Activated T-cell treated with anti-CD3 and anti-CD28 coated beads for 1 hour (primary cell): ENCODE measurements at places on chromosomes 5 and 9.

- DNase-seq, result no peak
These were observed 101.5 kb downstream of the SPATA31D1 start for GRCh38 chr9:82090046-82090445.

- no peak for DNase-seq
These were observed 47.9 kb downstream of the COL5A1 start for GRCh38 chr9:134689321-134690181.

GRCh38 chr9:31355965-31356364 is 1028.5 kb upstream of the ACO1 start:
- DNase-seq, result no peak

DNA sequence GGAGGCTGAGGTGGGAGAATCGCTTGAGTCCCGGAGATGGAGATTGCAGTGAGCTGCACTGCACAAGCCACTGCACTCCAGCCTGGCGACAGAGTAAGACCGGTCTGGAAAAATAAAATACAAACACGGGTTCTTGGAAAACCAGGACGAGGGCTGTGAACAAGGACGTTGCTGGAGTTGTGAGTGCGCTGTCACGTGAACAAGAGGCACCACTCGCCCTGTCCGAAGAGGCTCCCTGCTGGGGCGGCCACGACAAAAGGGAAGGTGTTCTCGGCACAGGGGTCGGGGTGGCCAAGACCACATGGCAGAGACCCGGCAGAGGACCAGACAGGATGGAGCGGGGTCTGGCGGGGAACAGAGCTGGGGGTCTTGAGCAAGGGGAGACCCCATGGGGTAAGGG is 30.6 kb upstream of the UBAC1 start:
- no peak for DNase-seq

DNA sequence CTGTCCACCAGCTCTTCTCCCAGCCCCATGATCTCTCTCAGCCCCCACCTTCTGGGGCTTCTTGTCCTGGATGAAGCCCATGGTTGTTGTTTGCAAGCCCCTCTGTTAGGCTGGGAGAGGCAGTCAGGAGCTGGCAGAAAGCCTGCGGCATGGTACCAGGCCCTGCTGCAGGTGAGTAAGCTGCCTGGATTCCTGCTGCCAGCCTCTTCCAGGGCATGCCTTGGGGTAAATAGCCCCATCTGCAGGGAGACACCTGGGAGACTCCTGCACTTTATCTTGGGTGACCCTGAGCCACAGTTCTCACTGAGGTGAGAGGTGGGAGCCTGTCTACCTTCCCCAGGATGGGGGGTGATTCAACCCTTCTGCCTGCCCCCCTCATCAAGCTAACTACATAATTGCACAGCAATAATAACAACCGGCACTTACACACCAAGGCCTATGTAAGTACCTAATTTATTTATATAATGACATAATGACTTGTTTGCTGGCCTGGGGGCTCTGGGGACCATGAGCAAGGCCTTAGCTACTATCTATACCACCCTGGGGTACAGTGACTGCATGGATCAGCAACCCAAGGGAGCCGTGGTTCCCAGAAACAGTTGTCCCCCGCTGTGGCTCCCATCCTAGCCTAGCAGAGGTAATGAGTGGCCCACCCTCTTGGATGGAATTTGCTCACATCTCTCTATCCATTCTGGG is 116.0 kb downstream of the PSD2 start:
- no peak for DNase-seq

- DNase-seq, result no peak
These were observed 19.7 kb upstream of the MOB3B start for GRCh38 chr9:27549196-27549755.

- no peak for DNase-seq
These were observed at the start of gene NME5 for GRCh38 chr5:138138949-138139780. Gene NME5 (minus strand): TSS chr5:138139428. CDS start chr5:138138780, 648 bp downstream.

DNA sequence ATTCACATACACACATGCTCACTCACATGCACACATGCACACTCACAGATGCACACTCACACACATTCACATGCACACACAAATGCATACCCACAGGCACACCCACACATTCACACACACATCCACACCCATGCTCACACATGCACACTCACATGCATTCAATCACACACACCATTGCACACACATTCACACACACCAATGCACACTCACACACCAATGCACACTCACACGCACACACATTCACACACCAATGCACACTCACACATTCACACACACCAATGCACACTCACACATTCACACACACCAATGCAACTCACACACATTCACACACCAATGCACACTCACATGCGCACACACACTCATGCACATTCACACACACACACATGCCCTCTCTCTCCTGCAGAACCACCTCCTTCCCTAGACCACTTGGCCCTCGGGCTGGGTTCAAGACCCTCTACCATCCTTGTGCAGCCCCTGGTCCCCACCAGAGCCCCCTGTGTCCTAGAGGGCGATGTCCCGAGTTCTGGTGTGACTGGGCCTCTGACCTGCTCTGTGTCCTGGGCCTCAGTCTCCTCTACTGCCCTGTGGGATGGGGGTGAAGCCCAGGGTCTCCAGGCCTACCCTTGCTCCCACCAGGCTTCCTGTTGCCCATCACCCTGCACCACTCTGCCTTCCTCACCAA is 139.0 kb downstream of the OLFM1 start:
- DNase-seq, result no peak

DNA sequence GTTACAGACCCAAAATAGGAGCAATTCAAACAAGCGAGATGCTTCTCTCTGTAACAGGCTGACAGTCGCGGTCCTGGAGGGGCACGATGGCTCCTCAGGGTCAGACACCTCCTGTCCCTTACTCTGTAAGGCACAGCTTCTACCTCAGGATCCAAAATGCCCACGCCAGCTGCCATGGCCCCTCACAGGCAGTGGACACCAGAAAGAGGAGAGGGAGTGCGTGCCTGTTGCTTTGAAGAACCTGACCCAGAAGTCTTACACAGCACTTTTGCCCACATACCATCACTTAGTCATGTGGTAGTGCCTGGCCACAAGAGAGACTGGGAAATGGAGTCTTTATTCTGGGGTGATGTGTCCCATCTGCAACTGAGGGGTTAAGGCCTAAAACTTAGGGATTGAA is 11.6 kb upstream of the ABL1 start:
- no peak for DNase-seq

DNA sequence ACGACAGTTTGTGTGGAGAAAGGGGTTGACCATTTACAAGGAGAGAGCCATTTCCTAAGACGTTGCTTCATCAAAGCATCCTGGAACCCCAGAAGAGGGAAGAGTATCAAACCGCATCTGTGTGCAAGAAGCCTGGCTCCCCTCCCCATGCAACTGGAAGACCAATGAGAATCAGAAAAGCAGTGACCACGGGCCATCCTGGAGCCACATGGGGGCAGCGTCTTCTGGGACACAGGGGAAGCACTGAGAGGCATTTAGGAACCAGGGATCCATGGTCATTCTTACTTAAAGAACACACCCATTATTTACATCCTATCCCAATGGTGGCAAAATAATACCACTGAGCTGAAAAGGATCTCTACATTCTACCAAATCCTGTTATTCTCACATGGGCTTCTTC is 29.3 kb downstream of the SEMA5A start:
- DNase-seq, result no peak
